AG04450 (cell line): ENCODE measurements at places on chromosomes 3 and 15. TPM values are rescaled to one million over a fixed set of nuclear protein-coding genes. Genes with fewer than 3 reads are reported as not detected.

- DNase-seq, result no peak
Observed at GRCh38 chr3:156694536-156694935, 20.1 kb downstream of the TIPARP start.

GRCh38 chr3:32200992-32201758 lies 37.3 kb upstream of the CMTM8 start:
- DNase-seq, result no peak

Gene CHRM5
- 0.02 and 0.07 TPM in 2 replicates for polyA plus RNA-seq

Gene RHOV
- 0.04 and 0.10 TPM in 2 replicates for polyA plus RNA-seq

DNA sequence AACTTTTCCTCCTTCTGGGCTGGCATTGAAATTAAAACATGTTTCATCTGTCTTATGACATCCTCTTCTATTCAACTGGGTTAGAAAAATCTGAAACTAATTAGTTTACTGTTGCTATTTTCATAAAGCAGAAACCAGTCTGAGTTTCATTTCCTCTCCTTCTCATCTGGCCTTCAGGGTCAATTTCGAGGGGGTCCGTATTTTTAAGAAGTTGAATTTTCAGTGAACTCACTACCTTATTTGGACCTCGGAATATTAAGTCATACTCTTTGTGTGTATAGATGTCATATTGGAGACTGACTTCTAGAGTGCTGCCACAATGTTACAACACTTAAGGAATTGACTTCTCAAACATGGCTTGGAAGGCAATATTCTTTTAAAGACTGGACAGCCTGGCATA lies 485.9 kb downstream of the SQOR start:
- no peak for DNase-seq

GRCh38 chr3:194995334-194995733 lies 275.6 kb downstream of the XXYLT1 start:
- no peak for DNase-seq

DNA sequence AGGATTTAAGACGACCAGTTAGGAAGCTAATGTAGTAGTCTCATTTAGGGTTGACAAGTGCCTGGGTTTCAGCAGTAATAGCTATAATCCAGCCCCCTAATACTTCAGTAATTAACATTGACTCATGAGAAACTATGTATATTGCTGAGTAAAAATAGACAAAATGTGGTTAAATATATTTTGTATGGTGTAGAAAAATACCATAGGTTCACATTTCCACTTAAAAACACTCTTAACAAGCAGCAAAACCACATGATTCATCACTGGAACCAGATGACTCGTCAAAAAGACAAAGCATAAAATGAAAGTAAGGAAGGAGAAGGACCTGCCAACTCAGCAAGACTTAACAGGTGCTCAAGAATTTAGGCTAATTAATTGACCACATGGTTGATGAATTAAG lies 288.9 kb downstream of the EFHB start:
- DNase-seq, result no peak

Gene TTLL13
- polyA plus RNA-seq, result 0.04 and 0.07 TPM in 2 replicates

- DNase-seq, result no peak
Observed at GRCh38 chr3:14388201-14388600, 14.2 kb upstream of the SLC6A6 start.

Gene PRTG
- 1.1 and 1.2 TPM in 2 replicates for polyA plus RNA-seq

Gene RSL24D1
- polyA plus RNA-seq, result 84.6 and 119 TPM in 2 replicates

DNA sequence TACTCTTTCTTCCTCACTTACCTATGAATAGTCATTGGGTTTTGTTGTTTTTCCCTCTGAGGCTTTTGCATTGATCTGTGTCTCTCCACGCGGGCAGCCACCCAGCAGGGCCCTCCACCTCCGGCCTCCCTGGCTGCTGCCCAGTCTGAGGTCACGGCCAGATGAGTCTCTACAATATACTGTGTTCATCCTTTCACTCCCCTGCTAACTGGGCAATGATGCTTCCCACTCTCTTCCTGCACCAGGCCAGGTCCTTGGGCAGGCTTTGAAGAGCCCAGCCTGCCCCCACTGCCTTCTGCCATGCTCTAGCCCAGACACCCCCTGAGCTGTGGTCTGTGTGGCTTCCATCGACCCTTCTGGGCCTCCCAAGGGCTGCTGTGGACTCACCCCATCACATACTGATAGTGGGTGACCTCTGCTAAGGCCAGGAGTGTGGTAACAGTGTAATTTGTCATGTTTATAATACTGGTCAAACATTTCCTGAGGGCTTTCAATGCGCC lies 18.0 kb downstream of the PDIA5 start:
- no peak for DNase-seq

DNA sequence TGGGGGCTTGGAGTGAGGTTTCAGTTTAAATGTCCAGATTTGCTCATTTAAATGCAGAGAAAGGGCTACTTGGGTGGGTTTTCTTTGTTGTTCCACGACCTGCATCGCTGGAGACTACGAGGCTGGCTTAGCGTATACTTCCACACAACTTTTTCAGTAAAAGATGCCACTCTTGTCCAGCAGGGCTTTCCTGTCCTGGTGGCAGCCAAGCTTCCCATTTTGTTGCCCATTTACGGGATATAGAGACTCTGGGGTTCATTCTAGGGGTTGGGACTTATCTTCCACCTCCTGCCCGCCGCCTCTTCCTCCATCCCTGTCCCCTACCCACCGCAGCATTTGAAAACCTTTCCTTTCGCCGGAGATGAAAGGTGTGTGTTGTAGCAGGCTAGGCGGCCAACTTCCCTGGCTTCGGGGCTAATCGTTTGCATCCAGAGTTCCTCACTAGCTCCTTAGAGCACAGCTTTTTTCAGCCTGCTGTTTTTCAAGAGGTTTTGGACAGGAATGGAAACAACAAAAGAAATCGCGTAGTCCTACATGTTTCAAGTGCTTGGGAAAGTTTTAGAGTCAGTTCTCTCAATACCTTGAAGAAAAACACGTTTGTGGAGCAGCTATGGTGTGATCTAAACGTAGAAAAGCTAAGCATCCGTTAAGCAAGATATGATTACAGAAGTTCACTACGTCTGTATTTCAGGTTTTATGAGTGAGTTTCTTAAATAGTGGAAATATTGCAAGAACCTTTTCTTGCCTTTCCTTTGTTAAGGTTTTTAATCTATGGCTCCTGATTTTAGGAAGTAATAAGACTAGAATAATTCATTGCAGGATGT lies 843 bp downstream of the CHRNA5 start:
- no peak for DNase-seq

Gene LSMEM2
- polyA plus RNA-seq, result not detected in 2 replicates

Gene ANKRD63
- polyA plus RNA-seq, result not detected in 2 replicates

- no peak for DNase-seq
Observed at GRCh38 chr3:129576514-129577352, 29.7 kb downstream of the PLXND1 start.

Gene ACKR4
- 0.10 and 0.20 TPM in 2 replicates for polyA plus RNA-seq

DNA sequence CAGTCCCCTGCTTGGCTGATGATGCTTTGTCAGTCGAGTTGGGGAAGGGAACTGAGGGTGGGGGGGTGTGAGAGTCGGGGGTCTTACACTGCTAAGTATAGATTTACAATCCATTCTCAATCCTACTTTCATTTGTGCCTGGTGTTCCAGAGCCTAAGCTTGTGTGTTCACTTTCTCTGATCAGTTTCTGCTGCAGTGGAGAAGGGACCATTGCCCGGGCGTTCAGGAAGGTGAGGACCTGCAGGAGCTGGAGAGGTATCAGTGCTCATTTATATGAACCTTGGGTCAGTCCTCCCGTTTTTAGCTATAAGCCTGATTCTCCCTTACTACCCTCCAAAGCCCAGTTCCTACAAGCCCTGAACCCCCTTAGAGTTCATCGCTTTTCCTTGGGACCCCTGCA lies 41.0 kb upstream of the TRAK1 start:
- no peak for DNase-seq

DNA sequence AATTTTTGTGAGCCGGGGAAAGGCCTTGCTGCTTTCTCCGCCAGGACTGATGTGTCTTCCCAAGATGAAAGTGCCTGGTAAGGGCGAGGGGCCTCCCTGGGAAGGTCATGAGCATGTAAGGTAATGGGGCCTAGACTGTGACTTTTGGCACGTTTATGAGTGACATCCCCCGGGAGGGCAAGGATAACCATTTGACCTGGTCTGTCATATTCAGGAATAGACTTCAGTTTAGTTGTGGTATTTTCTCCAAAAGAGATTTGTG lies 631 bp upstream of the CNBP start:
- no peak for DNase-seq

DNA sequence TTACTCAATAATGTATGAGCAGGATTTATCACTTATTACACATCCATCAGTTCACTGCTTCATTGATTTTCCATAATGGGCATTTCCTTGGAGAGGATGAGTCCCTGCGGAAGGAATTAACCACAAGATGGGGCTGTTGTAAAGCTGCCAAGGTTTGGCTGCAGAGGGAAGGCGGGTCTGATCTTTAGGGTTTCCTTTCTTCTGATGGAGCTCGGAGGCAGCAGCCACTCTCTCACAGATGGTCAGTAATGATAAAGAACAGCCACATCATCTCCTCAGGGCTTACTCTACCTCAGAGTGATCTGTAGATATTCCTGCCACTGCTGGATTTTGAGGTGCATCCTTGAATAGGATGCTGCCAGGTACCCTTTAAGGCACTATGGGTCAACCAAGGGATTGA lies 115.2 kb downstream of the USP13 start:
- peak; percentile 32 for DNase-seq

Gene TPRG1
- 0.11 and 0.42 TPM in 2 replicates for polyA plus RNA-seq

DNA sequence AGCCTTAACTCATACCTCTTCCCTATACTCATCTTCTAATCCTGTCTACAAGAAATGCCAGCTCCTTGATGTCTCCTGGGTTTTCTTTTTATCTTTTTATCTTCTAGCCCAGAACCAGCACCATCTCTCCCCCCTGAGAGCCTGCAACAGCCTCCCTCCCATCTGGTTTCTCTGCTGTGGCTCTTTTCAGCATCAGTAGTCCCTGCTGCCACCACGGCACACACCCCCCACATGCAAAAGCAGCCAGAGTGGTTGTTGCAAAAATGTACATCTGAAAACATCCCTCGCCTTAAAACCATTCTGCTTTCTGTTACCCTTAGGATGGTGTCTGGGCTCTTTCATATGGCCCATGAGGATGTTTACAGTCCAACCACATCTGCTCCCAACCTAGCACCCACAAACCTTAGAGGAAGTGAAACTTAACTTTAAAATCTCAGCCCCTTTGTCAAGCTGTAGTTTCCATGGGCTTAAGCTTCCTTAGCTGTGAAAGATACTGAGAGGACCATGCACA lies 775 bp downstream of the TTC21A start:
- no peak for DNase-seq

DNA sequence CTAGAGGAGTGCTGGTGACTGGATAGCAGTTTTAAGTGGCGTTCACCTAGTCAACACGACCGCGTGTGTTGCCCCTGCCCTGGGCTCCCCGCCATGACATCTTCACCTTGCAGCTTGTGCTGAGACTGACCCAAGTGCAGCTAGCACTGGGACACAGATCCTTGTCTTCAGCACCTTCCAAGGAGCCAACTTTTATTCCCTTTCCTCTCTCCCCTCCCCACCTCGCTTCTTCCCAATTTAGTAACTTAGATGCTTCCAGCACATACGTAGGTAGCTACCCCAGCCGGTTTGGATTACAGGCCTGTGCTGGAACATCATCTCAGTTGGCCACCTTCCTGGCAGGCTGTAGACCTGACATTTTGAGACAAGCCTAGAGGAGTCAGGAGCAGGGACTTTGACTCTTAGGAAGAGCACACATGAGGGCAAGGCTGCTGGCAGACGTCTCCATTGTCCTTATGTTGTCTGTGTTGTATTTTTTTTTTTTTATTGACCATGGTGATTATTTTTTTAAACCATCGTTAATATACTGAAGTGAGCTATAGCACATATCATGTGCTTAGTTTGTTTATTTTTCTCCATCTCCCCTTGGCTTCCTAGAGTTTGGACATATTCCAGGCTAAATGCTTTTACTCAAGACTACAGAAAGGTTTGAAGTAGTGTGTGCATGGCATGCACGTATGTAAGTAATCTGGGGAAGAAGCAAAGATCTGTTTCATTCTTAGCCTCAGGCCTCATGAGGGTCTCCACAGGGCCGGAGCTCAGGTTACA lies 61.1 kb downstream of the AAGAB start:
- no peak for DNase-seq

- no peak for DNase-seq
Observed at GRCh38 chr3:52533623-52534280, at the start of gene NT5DC2. Gene NT5DC2, minus strand, starts transcription at chr3:52533857. Its CDS starts 120 bp downstream, at chr3:52533737.

Gene ZNF774
- polyA plus RNA-seq, result 1.1 and 2.3 TPM in 2 replicates

GRCh38 chr3:4042869-4043268 lies 243.6 kb downstream of the LRRN1 start:
- no peak for DNase-seq
